ENCODE measurements at places on chromosomes 6 and 20.
A peak's percentile ranks its signal among the peaks of the same experiment; 100 is the strongest.

DNA sequence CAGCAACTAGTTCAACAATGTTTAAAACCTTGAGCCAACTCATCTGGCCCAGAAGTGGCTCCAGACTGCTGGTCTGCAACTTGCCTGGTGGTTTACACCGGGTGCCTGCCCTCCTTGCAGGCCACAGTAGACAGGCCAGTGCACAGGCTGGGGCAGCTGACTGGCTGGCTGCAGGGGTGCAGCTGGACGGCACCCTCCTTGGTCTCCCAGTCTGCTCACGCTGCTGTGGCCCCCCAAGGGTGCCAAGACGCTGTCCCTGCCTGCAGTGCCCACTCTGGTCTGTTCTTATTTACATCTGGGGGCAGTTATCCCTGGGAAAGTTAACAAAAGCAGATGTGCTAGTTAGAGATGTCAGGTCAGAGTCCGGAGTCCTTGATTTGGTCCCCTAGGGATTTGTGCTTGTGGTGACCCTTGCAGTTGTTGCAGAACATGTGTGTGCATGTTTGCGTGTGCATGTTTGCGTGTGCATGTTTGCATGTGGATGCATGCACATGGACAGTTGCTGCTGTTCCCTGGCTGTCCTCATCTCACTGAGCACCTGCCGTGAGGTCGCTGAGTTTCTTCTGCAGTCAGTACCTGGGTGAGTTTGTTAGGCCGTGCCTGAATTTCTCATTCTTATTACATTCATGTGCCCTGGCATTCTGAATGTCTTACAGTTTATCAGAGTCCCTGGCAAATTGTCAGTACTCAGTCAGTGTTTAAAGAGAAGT is 48.2 kb upstream of the IRF4 start:
- no peak for DNase-seq

GRCh38 chr20:12014276-12014675 is 96.6 kb downstream of the BTBD3 start:
- no peak for DNase-seq

GRCh38 chr20:52590100-52590499 is 382.1 kb upstream of the TSHZ2 start:
- no peak for DNase-seq

DNA sequence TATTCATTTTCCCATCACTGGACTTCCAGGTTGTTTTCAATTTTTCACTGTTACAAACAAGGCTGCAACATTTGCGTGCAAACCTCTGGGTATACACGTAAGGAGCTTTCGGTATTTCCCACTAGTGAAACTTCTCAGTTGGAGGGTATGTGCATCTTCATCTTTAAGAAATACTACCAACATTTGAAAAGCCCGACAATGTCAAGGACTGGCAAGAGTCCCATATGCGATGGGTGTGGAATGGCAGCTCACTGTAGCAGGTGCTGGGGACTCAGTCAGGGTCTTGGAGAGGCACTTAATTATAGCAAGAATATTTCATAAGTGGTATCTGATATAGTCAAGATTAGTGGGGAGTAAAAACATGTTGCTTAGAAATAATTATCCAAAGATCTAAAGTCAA is 8.9 kb upstream of the HLA-B start:
- no peak for DNase-seq

DNA sequence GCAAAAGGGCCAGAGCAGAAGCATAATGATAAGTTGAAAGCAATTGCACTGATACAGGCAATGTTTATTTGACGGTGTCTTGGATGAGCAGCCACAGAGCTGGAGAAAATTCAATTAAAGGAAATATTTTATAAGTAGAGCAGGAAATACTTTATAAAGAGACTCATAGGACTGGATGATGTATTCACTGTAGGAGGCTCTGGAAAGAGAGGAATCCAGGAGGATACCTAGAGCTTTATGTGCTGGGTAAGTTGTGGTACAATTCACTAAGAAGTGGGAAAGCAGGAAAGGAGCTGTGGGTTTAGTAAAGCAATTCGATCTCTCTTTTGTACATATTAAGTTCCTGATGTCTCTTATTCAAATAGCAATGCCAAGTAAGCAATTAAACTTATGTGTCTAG is 86.3 kb downstream of the C6orf118 start:
- no peak for DNase-seq

DNA sequence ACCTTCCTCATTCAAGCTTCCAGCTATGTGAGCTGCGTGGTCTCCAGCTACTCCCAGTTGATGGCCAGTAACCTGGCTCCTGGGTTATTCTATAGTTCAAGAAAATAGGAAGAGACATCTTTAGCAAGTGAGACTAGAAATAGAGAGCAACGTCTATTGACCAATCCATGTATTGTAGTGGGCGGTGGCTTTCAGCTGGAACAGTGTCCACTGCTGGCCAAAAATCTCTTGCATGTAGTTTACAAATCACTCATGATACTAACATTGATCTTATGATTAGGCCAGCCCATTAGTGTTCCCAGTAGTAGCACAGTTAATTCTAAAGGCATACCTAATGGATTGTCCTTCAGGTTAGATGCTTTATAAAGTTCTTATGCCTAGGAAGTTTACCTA is 58.9 kb upstream of the SCP2D1 start:
- no peak for DNase-seq

- no peak for DNase-seq
Observed at GRCh38 chr6:12893036-12893435, 176.5 kb downstream of the PHACTR1 start.

DNA sequence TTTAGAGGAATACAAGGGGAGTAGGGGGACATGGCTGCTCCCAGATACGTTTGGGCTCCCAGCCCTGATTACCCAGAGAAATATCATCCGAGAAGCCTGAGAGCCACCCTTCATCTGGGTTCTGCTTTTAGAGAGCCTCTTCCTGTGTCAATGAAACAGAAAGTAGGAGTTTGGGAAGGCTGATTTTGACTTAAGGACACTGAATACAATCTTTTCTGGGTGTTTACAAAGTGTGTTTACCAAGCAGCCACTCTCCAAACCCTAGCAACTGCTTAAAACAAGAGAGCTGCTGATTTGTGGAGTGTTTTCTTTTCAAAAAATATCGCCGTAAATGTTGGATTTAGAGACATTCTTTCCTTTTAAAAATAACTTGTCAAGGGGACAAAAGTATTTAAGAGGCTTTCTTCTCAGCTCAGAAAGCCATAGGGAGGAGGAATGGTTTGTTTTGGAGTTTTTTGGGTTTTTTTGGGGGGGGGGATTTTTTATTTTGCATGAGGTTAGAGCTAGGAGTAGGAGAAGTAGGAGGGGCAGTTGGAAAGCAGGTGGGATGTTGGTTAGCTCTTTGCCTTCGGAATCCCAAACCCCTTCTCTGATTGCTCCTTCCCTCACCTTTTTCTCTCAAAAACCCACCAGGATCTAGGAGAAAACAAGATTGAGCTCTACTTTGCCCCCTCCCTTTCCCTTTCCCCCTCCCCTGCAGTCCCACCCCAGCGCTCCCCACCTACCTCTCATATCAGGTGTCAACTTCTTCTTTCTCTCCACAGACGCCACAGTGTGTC is 12.4 kb downstream of the MAFB start:
- DNase-seq: no peak

- DNase-seq: no peak
Observed at GRCh38 chr6:37406726-37407341, 26.2 kb upstream of the CMTR1 start.

DNA sequence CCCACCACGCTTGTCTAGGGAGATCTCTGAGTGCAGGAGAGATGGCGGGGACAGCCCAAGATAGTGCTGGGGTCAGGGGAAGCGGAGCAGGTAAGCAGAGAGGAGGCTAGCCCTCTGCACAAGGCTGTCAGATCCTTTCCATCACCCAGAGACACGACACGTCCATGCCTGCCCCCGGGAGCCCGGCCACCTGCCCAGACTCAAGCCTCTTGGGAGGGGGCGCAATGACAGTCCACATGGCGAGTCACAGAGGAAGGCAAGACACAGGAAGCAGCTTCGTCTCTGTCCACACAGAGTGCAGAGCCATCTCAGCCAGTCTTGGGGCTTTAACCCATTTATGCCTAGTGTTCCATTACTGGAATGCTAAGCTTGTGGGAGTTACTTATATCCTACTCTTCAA is 78.4 kb downstream of the PREX1 start:
- DNase-seq: no peak

- no peak for DNase-seq
Observed at GRCh38 chr6:157990321-157991066, 8.8 kb downstream of the SYNJ2 start.

- no peak for DNase-seq
Observed at GRCh38 chr6:110646951-110647910, 168.0 kb downstream of the CDK19 start.

GRCh38 chr6:93474733-93475179 is 55.4 kb upstream of the EPHA7 start:
- DNase-seq: no peak

- no peak for DNase-seq
Observed at GRCh38 chr6:68838571-68838970, 203.5 kb downstream of the ADGRB3 start.

DNA sequence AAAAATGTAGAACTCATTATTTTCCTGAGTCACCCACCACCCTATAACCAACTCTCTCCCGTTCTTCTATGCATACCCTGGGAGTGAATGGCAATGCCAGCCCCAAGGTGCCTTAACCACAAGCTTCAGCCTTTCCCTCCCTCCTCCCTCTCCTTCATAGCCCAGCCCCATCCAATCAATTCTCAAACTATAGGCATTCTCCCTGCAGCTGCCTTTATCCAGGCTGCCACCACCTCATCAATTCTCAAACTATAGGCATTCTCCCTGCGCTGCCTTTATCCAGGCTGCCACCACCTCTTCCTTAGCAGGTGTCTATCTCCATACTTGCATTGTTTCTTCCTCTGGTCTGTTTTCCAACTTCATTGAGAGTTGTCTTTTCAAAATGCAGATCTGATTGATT is 77.1 kb downstream of the PLEKHG1 start:
- DNase-seq: no peak

DNA sequence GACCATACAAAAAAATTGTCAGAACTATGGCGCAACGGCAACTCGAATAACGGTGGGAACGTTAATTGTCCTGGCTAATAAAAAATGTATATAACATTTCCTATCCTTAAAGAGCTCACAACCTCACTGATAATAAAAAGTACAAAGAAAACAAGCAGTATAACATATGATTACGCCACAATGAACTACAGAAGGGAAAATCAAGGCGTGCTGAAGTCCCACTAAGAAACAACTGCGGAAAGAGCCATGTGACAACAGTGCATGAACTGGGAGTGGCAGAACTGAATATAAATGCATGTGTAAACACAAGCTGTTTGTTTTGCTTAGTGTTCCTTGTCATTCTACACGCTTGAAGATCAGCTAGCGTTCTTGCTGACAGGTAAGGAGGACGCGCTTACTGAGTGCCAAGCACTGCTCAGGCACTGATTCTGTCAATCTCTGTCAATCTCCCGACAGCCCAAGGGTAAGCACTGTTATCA is 466 bp upstream of the PSMB1 start:
- DNase-seq: no peak

DNA sequence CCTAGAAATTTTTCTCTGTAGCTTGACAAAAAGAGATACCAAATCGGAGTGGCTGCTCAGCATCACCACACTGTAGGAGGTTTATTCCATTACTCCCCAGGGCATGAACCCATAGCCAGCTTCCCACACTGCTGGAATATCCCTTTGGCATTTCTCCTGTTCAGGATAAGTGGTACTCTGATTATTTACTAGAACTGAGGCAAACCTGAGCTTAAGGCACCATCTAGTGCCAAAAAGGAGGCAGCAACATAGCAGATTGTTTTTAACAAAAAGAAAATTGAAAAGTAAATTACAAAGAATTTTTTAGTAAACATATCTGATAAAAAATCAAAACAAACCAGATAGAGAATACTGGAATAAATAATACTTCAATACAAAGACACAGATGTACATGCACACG is 181.7 kb downstream of the WDR27 start:
- DNase-seq: no peak

DNA sequence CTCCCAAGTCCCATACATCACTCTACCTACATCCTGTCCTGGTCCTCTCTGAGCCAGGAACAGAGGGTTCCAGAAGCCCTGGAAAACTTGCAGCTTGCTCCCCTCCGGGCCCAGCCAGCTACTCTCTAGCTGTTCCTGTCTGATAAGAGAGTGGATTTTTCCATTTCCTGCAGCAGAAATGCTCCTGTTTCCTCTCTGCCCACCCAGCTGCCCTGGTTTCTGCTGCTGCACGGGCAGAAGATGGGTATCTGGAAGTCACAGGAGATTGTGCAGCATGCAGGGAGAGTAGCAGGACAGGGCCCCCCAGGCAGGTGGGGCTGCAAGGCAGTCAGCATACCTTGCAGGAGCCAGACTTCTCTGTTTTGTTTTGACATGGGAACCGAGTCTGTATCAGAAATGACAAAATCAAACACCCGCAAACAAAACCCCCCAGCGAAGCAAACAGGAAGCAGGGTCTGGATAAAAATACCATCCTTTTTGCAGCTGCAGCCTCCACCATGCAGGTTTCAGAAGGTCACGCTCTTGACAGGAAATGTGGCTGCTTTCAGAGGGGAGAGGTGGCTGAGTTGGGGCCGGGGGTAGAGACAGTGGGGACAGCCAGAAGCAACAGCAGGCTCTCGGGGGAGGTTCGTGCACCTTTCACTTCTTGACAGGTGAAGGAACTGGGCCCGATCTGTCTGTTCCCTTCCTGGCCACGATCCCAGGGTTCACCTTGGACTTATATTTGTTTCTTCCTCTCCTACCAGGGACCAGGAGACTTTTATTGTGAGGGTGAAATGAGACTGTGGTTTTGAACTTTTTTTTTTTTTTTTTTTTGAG is 50.8 kb upstream of the FAM83D start:
- peak; percentile 49 for DNase-seq

GRCh38 chr6:55958790-55959189 is 83.4 kb upstream of the BMP5 start:
- no peak for DNase-seq

All from stimulated activated CD8-positive, alpha-beta memory T cell treated with anti-CD3 and anti-CD28 coated beads, Interleukin-7, amount 100 ng/mL, for 1 hour (primary cell).